NCI-H2029 treated with DMSO at 0.1 percent for 48 hours (cell line): ENCODE measurements at places on chromosomes 13 and 19.

- DNase-seq: no peak
Measured at GRCh38 chr13:43268632-43269031, 245.2 kb downstream of the DNAJC15 start.

DNA sequence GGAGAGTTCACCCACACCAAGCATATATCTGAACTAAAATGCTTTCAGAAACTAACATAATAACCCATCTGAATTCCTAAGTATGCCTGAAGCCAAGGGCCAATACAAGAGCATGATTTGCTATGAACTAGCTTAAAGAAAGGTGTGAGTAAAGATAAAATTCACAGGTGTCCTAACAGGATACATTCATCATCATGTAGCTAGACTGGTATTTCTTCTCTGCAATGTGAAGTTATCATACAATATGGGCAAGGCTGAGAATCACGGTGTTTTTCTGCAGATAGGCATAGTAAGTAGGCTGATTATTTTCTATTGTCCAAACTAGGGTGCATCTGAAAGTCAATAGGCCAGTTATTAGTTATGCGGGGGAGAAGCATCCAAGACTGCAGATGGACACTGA is 63.1 kb downstream of the STK24 start:
- DNase-seq: no peak

GRCh38 chr13:99822820-99823219 is 148.7 kb downstream of the ZIC5 start:
- no peak for DNase-seq

DNA sequence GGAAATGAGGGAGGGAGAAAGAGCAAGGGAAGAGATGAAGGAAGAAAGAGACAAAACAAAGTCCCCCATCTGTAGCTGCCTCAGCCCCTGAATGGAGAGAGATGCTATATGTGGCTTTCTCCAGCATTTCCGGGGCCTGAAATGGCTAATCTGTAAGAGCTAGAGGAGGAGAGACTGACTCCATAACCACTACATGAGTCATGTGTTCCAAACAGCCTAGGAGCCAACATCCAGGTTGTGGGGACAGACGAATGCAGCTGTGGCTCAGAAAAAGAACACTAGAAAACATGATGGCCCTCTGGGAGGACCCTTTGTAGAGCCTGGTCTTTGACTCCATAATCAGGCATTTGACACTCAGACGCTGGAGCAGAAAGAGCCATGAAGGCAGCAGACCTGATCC is 292.0 kb upstream of the ZNF507 start:
- no peak for DNase-seq

GRCh38 chr19:5430237-5430636 is 25.0 kb upstream of the ZNRF4 start:
- no peak for DNase-seq

DNA sequence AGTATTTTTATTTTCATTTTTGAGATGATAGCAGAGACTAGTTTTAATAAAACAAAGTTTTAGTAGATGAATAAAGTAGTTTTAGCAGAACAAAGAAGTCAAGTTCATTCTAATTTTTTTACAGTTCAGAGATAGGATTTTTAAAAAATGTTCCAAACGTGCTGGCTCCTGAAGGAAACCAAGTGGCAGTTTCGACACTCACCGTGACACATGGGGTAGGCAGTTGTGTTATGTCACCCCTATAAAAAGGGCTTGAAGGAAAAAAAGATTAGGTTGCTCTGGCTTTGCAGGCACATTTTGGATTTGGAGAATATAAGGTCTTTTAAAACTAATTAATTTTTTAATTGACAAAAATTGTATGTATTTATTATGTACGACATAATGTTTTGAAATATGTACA is 305.2 kb downstream of the NDFIP2 start:
- DNase-seq: no peak

DNA sequence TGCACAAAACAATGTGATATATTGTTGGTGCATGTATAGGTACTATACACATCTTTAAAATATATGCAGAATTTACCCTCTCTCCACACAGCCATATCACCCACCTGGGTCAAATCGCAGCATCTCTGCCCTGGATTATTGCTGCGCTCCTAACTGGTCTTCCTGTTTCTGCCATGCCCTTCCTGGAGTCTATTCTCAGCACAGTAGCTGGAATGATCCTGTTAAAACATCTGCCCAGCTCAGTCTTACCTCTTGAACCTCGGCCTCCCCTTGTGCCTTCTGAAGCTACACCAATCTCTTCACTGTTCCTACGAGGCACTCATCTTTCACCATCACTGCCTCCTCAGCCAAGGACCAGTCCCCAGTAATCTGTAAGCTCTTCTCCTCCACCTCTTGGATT is 25.5 kb upstream of the TNFRSF19 start:
- no peak for DNase-seq

GRCh38 chr19:14517840-14518505 is at the start of gene DNAJB1:
TSS of gene DNAJB1 (minus strand) at chr19:14518397. CDS start at chr19:14518349, 48 bp downstream.
- no peak for DNase-seq

GRCh38 chr13:35843272-35843671 is 287.9 kb downstream of the DCLK1 start:
- no peak for DNase-seq

DNA sequence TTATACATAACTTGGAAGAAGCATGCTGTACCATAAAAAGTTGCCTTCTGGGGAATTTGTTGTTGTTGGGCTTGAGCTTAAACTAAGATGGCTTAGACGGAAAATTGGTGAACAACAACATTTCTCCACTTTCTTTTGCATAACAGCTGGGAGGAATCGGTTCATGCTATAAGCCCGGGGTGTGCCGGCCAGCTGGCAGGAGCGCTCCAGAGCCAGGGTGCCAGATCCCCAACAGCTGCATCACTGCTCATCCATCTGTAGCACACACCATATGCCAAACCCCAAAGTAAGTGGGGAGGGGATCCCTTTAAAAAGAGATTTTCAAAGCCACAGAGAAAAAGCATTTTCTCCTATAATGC is 419.5 kb upstream of the ARGLU1 start:
- no peak for DNase-seq

- no peak for DNase-seq
Measured at GRCh38 chr13:108020027-108020426, 195.3 kb downstream of the LIG4 start.

GRCh38 chr13:101026736-101027398 is 352.3 kb upstream of the TMTC4 start:
- DNase-seq: no peak

GRCh38 chr19:28247243-28247642 is 965.7 kb downstream of the UQCRFS1 start:
- DNase-seq: no peak

GRCh38 chr19:28971049-28971448 is 241.9 kb downstream of the UQCRFS1 start:
- DNase-seq: no peak

GRCh38 chr19:31572976-31573298 is 223.7 kb upstream of the TSHZ3 start:
- no peak for DNase-seq

DNA sequence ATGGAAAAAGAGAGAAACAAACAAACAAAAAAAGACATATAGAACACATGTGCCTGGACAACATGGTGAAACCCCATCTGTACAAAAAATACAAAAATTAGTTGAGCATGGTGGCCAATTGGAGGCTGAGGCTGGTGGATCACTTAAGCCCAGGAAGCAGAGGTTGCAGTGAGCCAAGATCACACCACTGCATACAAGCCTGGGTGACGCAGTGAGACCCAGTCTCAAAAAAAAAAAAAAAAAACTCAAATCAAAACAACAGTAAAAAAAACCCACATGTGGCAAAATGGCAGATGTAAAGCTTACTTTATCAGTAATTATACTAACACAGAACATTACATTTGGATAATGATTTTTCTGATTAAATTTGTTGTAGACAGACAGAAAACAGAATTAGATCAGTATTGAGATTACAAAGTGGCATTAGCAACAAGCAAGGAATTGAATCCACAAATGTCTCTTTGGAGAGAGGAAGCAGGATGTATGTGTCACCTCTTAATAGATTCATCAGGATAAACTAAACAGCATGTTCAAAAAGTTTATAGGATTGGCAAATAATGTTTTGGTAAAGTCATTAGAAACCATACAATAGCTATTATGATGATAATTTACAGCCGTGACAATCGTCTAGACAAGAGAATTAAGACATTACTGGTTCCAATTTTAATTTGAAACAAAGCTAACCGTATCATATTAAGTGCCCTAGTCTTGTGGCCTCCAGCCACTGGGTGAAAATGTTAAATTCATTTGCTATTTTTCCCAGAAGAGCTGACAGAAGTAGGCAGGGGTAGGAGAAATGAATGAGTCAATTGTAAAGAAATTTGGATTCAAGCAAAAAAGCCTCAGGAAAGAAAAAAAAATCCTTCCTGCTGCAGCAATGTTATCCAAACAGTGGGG is 206.0 kb downstream of the FGF14 start:
- no peak for DNase-seq

GRCh38 chr19:55492362-55492944 is 4.2 kb downstream of the SSC5D start:
- peak; percentile 7 for DNase-seq

DNA sequence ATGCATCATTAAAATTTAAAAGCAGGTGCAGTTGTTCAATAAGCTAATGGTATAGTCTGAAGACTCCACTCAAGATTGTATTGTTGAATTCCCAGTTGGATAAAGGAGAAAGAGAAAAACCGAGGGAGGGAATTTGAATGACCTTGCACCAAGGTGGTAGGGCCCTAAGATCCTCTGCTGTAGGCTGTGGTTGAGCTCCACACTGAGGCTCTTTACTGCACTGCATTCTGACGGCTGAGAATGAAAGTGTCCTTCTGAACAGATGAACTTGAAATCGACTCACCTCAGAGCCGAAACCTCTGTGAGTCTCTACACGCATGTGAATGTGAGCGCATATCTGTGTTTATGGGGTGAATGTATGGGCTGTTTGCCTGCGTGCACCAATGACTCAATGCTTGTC is 388.9 kb upstream of the DACH1 start:
- no peak for DNase-seq

DNA sequence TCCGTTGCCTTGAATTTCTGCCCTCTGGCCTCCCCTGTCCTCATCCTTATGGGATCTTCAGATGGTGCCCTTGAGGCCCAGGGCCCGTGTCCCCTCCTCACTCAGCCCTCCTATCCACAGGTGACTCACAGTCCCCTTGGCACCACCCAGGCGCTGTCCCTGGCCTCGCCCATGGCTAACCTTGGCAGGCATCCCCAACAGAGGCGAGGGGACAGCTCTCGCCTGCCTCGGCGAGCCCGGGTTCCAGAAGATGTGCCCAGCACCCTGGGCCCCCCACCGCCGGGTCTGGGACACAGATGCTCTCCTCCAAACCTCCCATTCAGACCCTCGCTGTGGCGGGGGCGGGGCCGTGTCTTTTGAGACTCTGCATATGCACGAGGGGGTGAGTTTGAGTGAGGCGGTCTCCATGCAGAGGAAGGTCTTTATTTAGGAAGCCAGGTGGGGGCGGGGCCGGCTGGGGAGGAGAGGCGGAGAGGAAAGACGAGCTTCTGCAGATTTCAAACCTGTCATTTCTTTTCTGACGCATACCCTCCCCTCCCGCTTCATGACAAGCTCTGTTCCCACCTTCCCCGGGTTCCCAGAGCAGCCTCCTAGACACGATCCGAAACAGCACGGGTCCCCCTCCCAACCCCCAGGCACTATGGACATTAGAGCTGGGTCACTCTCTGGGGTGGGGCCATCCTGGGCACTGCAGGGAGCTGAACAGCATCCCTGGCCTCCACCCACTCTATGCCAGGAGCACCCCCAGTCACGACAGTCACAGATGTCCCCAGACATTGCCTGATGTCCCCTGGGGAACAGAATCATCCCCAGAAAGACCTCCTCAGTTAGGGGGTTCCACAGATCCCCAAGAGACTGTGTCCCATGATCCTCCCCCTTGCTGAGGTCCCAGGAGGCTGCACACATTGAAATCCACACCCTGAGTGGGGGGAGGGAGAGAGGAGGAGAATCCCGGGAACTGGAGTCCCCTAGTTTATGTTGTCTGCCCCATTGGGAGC is 48.5 kb downstream of the GNG7 start:
- DNase-seq: no peak

- DNase-seq: no peak
Measured at GRCh38 chr13:103525530-103525929, 459.3 kb upstream of the SLC10A2 start.

GRCh38 chr13:60147361-60147760 is 16.4 kb downstream of the DIAPH3 start:
- no peak for DNase-seq

DNA sequence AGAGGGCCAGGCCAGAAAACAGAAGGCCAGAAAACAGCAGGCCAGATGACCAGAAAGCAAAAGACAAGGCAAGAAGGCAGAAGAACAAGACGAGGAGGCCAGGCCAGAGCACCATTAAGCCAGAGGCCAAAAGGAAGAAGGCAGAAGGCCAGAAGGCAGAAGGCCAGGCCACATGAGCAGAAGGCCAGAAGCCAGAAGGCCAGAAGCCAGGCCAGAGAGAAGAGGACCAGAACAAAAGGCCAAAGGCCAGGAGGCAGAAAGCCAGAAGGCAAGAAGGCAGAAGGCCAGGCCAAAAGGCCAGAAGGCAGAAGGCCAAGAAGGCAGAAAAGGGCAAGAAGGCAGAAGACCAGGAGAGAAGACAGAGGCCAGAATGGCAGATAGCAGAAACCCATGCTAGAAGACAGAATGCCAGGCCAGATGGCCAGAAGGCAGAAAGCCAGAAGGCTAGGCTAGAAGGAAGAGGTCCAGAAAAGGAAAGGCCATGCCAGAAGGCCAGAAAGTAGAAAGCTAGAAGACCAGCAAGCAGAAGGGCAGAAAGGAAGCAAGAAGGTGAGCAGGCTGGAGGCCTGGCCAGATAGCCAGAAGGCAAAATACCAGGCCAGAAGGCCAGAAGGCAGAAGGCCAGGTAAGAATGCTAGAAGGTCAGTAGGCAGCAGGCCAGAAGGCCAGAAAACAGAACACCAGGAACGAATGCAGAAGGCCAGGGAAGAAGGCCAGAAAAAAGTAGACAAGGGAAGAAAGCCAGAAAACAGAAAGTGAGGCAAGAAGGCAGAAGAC is 187.6 kb downstream of the TUBA3C start:
- no peak for DNase-seq

GRCh38 chr19:47176071-47176626 is 45.5 kb downstream of the SAE1 start:
- no peak for DNase-seq

GRCh38 chr19:16834747-16835146 is 5.5 kb downstream of the SIN3B start:
- DNase-seq: no peak

- DNase-seq: no peak
Measured at GRCh38 chr19:15623711-15624318, 8.8 kb downstream of the CYP4F8 start.
